ENCODE measurements at places on chromosomes 3 and 15.

DNA sequence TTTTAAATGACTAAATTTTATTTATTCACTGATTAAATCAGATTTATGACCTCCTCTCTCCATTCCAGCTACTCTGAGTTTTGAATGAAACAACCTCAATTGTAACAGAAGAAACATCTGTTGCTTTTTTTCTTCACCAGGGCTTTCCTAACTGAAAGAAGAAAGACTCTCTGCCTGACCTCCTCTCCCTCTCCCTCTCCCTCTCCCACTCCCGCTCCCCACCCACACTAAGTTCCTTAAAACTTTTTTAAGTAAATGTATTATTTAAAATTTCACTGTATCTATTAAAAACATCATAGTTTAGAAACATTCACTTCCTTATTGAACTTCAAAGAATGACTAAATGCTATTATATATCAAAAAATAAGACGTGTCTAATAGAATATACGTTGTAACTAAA is 122.0 kb downstream of the TFDP2 start:
- no peak for DNase-seq

DNA sequence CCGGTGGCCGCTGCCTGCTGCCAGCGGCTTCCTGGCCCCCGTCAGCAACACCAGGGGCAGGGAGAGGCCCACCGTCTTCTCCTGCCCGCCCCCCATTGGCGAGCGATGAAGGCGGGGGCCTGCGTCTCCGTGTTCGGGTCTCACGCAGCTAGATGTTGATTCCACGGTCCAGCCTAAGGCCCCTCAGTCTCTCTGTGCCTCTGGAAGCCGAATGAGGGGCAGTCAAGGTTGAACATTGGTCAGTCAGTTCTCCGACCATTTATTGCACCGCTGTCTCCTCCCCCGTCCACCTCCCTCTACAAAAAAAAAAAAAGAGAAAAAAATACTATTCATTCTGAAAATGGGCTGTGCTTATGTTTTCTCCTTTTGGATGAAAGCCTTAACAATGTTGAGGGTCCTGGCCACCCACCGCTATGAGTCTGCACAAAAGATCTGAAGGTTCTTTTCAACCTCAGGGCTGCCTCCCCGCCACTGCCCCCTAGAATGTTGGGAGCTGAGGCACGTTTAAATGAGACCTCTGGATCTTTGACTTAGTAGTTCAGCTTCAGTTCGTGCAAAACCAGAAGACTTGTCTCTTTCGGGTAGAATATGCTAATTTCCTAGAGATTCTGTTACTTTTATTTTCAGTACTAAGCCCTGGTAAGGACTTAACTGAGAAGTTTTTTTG is 736 bp downstream of the IREB2 start:
- peak; percentile 34 for DNase-seq

DNA sequence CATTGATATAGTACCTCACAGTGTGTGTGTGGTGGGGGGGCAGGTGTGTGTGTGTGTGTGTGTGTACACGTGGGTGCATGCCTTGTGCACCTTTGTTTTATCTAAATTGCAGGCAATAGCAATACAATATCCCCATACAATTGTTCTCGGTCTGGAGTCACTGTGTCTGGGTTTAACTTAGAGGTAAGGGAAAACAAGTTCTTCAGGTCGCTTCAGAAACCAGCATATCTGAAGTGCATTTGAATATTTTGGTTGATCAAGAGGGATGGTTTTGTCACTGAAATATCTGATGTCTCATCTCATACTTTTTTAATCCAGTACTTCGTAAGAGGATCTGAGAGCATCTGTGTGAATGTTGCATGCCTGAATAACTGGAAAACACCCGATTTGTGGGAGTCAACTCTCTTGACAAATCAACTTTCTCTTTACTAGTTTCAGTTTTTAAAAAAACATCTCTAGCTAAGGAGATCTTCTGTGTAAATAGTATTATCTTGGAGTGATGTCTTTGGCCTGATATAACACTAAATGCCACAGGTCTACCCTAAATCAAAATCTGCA is 206.8 kb upstream of the NR2F2 start:
- DNase-seq, result no peak

DNA sequence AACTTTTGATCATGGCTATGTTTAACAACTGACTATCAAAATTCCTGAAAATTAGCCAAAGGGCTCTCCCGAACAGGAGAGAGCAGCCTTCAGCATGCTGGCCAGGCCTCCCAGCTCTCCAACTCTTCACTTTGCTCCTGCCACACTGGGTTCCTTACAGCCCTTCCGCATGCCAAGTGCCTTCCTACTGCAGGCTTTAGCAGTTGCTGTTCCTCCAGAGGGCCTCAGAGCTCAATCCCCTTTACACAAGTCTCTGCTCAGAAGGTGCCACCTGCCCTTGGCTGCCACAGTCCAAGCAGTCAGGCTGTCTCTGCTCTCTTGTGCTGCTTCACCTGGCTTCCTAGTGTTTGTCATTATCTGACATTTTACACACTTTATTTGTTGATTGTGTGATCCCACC is 553.1 kb upstream of the PPP2R3A start:
- DNase-seq, result no peak

- no peak for DNase-seq
These were observed 164.7 kb upstream of the NSMCE3 start for GRCh38 chr15:29434280-29434679.

GRCh38 chr3:122893282-122893681 is 98.4 kb downstream of the SLC49A4 start:
- DNase-seq, result no peak

DNA sequence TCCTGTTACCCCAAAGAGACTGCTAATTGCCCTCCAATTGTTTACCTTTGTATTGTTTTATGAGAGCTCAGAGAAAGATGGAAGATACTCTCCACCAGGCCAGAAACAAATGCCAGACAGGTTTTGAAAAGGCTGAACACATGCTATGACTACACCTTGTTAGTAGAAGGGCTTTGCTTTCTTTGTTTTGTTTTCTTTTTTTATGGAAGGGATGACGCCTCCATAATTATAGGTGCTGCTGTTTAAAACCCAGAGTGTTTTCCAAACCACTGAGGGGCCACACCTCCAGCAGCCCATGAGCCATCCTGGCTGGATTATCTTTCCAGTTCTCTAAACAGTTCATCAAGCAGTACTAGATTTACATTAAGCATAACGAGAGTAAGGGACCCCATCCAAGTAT is 5.6 kb upstream of the FOXP1 start:
- DNase-seq, result no peak

- DNase-seq, result peak; percentile 85
These were observed 128.6 kb downstream of the DUT start for GRCh38 chr15:48459571-48460442.

GRCh38 chr15:36506733-36507356 is 72.6 kb upstream of the CDIN1 start:
- no peak for DNase-seq

DNA sequence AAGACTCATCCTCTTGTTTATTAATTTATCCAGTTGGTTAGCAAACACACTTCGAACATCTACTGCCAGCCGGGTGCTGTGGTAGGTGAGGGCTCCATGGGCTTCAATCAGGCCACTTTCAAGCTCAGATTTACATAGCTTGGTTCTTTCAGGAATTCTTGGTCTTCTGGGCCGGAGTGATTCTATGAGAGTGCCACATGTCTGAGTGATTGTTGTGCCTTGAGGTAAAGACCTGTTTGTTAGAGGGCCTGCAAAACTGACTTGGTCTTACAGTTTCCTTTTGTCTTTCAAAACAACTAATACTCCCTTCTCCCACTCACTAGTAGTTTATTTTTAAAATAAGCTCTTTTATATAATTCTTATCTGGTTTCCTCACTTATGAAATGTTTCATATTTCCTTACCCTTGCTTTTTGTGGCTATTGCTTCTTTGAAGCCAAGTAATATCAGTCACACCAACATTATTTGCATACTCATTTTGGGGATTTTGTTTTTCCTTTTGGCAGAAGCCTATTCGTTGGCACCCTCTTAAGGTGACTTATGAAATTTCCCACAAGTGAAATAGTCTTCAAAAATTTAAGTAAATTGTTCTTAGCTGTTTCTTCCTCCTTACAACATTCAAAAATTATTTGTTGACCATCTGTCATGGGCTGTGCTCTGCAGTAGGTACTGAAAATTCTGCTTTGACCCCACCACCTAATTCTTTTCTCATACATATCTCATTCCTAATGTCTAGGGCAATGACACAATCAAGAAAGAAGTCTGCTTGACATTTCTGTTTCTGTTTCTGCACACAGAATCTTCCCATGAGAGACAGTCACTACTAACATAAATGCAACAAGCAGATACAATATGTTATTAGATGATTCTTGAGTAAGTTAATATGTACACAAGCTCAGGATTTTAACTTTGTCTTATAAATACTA is 120.2 kb downstream of the LRRC28 start:
- DNase-seq, result no peak

DNA sequence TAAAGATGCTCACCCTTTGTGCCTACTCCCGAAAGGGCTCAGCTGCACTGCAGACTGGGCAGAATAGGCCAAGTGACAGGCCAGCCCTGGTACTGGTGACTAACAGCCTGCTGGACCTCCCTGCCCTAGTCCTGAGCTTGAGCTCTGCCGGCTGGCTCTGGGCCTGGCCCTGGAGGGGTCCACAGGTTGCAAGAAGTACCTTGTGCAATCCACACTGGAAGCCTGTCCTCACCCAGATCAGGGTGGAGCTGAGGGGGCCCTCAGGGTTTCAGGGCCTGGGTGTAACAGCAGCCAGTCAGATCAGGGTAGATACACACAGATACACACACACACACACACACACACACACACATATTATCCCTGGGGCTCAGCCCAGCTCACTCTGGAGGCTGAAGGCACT is 27.3 kb upstream of the PLA2G4D start:
- DNase-seq, result no peak
